ENCODE measurements at places on chromosomes 6 and 20.

- DNase-seq: no peak
These were observed 55.2 kb upstream of the RREB1 start for GRCh38 chr6:7052443-7053011.

DNA sequence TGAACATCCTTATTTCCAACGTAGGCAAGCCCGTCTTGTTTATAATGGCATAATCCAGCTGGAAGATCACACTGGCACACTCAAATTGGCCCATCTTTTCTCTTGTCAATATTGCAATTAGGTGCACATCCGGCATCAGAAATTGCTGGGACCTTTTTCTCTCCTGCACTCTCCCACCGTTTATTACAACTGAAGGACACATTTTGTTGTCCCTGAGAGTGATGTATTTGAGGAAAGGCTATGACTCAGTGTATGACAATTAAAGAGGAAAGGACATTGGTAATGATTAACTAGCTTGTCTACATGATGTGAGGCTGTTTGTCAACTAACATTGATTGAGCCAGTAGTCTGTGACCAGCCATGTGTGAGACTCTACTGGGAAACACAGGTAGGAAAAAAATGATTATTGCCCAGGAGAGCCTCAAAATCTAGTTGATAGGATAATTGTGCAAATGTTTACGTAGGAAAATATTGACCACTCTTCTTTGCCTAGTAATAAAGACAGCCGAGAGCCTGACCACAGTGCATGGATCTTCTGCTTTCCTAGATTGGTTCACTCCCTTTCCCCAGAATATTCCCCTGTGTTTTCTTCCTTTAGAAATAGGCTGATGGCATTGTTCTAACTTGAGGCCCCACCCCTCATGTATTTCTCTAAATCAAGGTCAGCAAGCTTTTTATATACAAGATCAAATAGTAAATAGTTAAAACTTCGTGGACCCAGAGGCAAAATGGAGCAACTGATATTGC is 230.0 kb upstream of the BTBD3 start:
- DNase-seq: no peak

DNA sequence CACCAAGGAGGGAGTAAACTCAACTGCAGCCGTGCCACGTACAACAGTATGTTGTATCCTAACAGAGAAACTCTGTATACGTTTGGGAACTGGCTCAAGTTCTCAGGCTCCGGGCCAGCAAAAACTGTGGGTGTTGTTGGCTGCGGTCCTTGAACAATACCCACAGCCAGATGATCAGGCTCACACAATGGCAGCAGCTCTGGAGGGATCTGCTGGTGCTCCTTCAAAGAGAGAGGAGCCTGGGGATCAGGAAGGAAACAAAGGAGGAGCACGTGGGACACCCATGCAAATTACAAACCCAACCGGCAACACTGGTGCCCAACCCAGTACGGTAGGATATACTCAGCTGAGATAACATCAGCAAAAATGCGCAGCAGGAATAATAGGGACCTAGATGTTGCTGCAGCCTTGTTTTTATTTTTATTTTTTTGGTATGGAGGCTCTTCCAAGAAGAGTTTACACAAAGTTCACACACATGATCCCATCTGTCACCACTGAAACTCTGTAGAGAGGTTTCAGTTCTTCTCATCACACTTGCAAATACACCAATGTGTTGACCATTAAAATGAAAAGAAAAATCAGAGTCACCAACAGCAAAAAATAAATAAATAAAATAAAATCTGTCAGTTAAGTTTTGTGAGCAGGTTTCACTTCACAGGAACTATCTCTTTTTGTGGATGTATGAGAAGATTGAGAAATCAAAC is 41.2 kb upstream of the PDE10A start:
- no peak for DNase-seq

- no peak for DNase-seq
These were observed 59.7 kb downstream of the TCP11 start for GRCh38 chr6:35081426-35081851.

- no peak for DNase-seq
These were observed 42.2 kb upstream of the FOXP4 start for GRCh38 chr6:41503827-41504465.

- DNase-seq: no peak
These were observed 64.8 kb upstream of the BEND6 start for GRCh38 chr6:56890066-56890465.

DNA sequence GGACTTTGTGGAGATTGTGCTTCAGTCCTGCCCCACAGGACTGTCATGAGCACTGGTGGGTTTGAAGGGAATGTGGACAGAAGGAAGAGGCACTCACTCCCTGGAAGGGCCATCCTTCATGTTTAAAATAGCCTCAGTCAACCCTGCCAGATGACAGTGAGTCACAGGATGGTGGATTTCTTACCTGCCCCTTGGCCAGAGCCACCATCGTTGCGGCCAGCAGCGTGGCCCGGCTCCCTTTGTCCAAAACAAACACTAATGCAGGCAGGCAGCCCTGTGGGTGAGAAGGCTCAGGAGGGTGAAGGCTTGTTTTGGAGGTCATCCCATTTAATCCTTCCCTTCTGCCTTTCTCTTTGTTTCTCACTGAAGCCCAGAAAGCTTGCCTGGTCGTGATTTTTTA is 422.7 kb downstream of the CD83 start:
- DNase-seq: no peak
